ENCODE measurements at places on chromosomes 12 and 14.
A peak's percentile ranks its signal among the peaks of the same experiment; 100 is the strongest.

DNA sequence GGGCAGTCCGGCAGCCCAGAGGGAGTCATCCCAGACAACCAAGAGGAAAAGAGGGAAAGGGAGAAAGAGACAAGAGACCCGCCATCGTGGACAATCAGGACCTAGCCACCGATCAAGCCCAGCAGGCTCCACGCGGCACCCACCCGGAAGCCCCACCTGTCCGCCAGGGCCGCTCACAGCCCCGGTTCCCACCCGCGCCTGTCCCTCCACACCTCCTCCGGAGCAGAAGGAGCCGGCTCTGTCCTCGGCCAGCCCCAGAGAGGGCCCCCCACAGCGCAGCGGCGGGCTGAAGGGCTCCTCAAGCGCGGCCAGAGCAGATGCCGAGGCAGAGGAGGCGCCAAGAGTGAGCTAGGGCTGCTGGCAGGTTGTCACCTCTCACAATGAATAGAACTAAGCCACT, 784.7 kb upstream of the FBXO33 start:
- DNase-seq: no peak

GRCh38 chr14:52987042-52987441, 36.2 kb upstream of the FERMT2 start:
- DNase-seq: no peak

DNA sequence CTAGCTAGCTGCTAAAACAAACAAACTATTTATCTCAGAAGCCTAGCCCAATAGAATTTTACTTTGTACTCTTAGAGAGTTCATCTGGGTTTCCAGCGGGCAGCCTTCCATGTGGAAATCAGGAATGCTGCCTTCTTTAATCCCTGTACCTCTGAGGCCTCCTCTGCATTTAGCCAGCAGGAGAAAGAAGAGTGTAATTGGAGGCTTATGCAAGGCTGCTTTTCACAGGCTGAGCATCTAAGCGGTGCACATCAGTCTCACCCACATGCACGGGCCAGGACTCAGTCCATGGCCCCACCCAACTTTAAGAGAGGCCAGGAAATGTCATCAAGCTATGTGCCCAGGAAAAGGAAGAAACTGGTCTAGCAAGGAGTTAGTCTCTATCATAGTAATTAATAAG, 14.0 kb upstream of the PTGDR start:
- DNase-seq: no peak

DNA sequence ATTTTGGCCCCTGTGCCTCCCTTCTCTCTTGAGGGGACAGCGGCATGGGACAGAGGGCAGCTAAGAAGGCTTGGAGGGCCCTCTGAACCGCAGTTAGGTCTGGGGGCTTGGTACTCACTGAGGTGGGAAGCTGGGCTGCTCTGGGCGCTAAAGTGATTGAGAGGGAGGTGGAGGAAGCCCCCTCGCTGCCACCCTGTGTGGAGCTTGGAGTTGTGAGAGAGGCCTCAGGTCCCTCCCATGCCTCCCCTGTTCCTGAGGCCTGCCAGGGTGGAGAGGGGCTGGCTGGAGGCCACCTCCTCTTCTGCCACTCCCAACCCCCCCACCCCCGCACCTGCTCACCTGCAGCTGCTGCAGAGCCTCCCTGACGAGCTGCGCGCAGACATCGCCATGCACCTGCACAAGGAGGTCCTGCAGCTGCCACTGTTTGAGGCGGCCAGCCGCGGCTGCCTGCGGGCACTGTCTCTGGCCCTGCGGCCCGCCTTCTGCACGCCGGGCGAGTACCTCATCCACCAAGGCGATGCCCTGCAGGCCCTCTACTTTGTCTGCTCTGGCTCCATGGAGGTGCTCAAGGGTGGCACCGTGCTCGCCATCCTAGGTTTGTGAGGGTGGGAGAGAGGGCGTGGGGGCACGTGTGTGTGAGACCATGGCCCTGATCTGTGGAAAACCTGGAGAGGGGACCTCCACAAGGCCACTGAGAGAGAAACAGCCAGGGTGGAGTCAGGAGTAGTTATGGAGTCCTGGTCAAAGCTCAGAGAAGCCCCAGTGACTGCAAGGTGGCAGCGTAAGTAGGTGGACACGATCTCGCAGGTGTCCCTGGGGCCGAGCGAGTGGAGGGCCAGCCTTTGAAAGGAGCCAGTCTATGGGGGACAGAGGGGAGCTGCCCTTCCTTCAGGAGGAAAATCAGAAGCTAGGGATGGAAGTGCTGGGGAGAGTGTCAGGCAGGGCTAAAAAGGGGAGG, 11.2 kb downstream of the KCNH3 start:
- DNase-seq: no peak

DNA sequence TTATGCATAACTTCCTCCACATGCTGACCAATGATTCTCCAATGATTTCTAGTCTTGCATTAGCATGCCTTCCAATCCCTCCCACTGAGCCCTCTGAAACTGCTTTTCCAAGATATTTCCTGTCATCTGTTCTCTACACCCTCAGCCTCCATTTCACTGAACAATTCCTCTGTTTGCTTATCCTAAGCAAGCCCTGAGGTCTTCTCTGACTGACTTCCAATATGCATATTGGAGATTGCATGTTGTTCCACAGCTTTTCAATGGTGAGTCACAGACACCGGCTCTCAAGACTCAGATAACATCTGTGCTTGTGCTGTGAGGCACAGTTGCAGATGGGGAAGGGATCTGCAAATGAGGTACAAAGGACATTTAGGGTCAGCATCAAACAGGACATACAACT, 141.0 kb downstream of the SLC16A7 start:
- no peak for DNase-seq

DNA sequence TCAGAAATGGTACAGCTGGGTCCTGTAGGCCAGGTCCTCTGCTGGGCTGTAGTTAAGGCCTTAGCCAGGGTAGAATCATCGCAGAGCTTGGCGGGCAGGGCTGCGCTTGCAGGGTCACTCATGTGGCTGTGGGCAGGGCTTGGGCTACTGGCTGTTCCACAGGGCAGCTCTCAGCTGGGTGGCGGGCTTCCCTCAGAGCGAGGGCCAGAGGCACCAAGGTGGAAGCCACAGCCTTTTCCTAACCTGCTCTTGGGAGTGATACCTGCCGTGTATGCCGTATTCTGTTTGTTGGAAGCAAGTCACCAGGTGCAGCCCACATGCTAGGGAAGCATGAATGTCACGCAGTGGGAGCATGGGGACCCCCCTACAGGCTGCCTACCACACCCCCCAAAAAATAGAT, 69.8 kb upstream of the RIN3 start:
- no peak for DNase-seq

- DNase-seq: peak; percentile 61
Measured at GRCh38 chr12:124779161-124780141, 84.2 kb downstream of the SCARB1 start.

DNA sequence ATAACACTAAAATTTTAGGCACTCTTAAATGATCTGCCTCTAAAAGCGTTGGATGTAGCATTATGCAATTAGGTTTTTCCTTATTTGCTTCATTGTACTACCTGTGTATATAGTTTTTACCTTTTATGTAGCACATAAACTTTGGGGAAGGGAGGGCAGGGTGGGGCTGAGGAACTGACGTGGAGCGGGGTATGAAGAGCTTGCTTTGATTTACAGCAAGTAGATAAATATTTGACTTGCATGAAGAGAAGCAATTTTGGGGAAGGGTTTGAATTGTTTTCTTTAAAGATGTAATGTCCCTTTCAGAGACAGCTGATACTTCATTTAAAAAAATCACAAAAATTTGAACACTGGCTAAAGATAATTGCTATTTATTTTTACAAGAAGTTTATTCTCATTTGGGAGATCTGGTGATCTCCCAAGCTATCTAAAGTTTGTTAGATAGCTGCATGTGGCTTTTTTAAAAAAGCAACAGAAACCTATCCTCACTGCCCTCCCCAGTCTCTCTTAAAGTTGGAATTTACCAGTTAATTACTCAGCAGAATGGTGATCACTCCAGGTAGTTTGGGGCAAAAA, 4.1 kb downstream of the CDKN1B start:
- DNase-seq: no peak

GRCh38 chr14:51595881-51596455, 55.7 kb upstream of the FRMD6 start:
- no peak for DNase-seq

DNA sequence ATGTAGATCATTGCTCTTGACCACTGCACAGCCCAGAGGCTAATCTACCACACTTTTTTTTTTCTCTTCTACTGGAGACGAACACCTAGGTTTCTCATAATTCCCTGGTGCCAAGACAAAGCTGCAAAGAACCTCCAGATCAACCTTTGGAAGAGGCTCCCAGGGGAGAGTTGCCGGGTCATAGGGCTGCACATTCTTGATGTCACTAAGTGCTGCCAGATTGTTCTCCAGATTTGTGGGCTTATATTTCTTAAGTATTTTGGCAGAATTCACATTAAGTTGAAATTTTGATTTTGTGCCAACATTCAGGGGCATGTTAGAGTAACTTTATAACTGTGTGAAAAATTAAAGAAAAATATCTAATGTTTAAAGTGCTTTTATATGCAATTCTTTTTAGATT, 13.5 kb upstream of the PDZRN4 start:
- DNase-seq: no peak

GRCh38 chr12:128019996-128020544, 246.9 kb upstream of the TMEM132C start:
- no peak for DNase-seq

DNA sequence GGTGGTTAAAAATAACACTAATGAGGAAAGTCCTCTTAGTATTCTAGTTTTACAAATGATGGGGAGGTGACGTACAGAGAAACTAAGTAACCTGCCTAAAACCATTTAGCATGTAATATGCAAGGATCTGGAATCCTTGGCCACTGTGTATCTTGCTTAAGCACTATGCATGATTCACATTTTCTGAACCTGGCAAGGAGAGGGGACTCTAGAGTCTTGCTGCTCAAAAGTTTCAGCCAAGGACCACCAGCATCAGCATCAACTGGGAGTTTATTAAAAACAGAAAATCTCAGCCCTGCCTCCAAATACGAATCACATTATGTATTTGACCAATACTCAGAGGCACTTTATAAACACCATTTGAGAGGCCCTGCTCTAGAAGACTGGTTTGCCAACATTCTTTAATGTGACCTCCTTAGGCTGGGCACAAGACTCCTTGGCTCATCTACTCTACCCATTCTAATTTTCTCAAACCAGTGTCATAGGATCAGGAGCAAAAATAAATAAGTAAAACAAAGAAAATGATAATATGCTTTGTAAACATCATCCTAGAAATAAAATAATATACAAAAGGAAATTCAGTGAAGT, 52.9 kb downstream of the ABCC9 start:
- no peak for DNase-seq

- no peak for DNase-seq
Measured at GRCh38 chr14:104086210-104086660, 735 bp downstream of the ASPG start.

- DNase-seq: no peak
Measured at GRCh38 chr12:131698286-131698685, 12.6 kb upstream of the SFSWAP start.

DNA sequence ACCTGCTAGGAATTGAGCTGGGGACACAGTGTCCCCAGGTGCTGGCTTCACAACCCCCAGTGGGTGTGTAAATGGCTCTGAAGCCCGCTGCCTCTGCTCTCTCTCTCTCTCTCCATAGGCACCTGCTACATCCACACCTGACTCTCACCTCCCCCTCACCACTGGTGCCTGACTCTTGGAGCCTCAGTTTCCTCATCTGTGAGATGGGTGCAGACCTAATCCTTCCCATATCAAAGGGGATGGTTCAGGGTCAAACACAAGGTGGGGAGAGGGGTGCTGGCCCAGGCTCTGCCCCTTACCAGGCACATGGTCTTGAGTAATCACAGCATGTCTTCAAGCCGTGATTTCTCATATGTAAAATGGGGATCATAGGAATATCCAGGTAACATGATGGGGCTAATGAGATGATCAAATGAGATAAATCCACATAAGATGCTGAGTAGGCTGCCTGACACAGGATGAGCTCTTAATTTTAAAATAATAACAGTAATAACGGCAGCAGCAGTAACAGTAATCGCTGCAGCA, 37.6 kb downstream of the TESC start:
- no peak for DNase-seq

DNA sequence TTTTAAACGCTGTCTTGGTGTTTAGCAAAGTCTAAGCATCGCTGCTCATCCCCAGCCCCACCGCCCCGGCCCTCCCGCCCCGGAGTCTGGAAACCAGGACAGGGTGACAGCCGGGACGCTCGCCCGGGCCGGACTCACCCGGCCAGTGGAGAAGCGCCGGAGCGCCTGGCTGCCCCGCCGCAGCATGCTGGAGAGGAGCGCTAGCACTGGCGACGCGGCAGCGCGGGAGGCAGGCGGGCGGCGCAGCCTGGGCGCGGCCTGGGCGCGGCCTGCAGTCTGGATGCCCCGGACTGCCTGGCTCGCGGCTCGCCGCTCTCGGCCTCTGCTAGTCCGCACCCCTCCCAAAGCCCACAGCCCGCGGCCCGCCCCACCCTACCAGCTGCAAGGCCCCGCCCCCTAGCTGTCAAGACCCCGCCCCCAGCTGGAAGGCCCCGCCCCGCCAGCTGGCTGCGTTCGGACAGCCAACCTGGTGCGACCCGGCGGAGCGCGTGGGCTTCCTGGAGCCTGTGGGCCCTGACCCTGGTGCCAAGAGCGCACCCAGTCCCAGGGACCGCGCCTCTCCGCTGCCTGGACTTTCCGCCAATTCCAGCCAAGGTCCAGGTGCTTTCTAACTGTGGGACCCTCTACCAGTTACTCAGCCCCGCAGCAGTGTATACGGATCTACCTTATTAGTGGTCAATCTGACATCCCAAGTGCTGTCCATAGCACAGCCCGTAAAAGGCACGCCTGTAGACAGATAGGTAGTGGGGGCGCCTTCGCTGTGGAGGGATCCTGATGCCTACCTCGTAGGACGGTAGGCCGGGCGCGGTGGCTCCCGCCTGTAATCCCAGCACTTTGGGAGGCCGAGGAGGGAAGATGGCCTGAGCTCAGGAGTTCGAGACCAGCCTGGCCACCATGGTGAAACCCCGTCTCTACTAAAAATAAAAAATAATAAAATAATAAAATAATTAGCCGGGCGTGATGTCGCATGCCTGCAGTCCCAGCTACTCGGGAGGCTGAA, at the start of gene ALDH1L2:
Gene ALDH1L2, minus strand, starts transcription at position 208 of the 1,000 bp plus-strand sequence. Its CDS starts 22 bp downstream, at position 186.
- DNase-seq: no peak

GRCh38 chr14:72961579-72962335, 35.5 kb downstream of the DCAF4 start:
- no peak for DNase-seq

DNA sequence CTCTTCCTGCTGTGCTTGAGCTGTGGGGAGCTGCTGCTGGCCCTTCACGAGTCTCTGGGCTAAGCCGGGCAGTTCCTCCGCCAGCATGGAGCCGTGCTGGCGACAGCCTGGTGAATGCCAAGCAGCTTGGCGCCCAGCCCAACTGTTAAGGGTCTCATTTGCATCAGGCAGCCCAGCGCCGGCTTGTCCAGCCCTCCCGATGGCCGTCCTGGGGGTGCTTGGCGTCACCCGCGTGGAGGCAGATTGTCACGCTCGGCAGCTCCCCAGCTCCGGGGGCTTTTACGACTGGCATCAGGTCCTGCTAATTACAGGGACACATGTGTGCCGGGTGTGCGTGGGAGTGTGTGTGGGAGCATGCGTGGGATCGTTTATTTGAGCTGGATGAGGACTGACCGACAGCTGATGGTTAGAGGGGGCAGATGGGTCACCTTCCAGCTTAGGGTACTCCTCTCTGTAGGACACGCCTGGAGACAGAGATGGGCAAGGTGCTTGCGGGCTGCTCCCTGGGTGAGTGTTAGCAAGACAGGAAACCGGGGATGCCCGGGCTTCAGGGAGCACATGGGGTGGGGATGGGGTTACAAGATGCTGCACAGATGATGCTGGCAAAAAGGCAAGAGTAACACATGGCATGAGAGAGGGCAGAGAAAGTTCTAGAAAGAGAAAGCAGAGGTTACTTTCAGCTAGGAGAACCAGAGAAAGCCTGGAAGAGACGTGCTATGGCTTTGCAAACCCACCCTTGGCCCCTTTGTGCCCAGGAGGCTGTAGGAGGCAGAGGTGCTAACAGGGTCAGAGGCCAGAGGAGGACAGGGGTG, 64.1 kb downstream of the KIF26A start:
- DNase-seq: no peak

- peak; percentile 82 for DNase-seq
Measured at GRCh38 chr14:65321370-65321875, 91.1 kb upstream of the FUT8 start.
